CD4-positive, alpha-beta T cell treated with Interleukin-2 at 100 ng/mL for 4 hours (primary cell): ENCODE measurements at places on chromosomes 2 and 18.

- DNase-seq = peak; percentile 58
These were observed 10.1 kb downstream of the SRSF7 start for GRCh38 chr2:38740851-38741731.

GRCh38 chr2:127661949-127662510, 13.3 kb downstream of the LIMS2 start:
- DNase-seq = no peak

DNA sequence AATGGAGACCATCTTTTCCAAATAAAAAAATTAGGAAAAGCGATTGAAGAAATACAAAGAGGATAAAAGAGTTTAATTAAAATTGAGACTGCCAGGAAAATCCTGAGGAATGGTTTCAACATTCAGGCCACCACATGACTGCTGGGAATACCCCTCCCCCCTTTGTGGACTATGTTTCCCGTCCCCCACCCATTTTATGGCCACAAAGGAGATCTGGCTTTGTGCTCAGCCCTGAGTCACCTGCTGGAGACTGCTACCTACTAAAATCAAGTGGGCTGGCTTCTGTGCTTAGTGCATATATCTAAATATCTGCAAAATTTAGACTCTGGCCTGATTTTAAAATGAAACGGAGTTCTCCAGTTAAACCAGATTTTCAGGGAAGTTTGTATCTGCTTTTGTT, 10.1 kb downstream of the RND3 start:
- no peak for DNase-seq

DNA sequence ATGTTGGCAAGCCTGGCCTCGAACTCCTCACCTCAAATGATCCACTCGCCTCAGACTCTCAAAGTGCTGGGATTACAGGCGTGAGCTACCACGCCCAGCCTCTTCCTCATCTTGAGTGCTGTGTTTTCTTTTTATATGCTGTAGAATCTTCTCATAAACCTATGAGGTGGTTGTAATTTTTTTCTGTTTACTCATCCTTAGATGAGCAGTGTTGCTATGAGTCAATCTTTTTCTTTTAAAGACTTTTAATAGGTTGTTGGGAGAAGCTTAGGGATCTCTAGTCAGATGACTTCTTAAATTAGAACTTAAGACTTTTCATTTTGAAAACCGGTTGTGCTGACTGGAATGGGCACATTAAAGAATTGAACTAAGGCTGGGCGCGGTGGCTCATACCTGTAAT, 8.7 kb upstream of the AAK1 start:
- no peak for DNase-seq

GRCh38 chr2:21438949-21439348, 315.2 kb downstream of the TDRD15 start:
- no peak for DNase-seq

DNA sequence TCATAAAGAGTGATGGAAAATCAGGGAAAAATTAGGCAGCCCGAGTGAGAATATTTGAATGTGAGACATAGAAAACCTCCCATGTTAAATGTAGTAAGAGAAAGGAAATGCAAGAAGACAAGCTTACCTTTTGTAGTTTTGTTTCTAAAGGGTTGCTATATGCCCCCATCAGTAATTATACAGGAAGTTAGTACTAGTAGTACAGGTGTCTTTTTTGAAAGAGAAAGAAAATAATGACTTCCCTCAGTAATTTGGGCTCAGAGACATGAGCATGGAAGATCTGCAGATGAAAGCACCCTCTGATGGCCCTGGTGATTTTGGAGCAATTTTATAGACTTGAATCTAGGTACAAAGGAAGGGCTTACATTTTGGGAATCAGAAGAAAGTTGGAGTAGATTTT, 80.8 kb downstream of the RHBDD1 start:
- DNase-seq = no peak

DNA sequence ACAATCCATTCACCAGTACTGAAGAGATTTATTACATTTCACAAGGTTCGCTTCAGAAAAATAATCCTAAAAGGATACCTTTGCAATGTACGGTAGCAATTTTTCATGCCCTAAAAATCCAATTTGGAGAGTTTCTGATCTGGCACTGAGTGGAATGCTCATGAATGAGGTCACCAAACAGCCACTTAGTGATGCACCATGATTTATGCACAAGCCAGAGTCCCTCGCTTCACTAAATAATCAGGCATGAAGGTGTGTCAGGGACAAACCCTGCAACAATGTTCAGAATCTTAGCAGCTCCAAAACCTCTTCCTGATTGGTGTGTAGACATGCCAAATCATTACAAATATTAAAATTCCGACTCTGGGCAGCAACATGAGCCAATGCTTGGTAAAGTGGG, 221.1 kb downstream of the CNTNAP5 start:
- no peak for DNase-seq

- no peak for DNase-seq
These were observed 165.3 kb downstream of the LCLAT1 start for GRCh38 chr2:30612371-30612770.

- DNase-seq = no peak
These were observed 181.4 kb downstream of the OSR1 start for GRCh38 chr2:19176977-19177376.

- DNase-seq = no peak
These were observed 77.7 kb downstream of the MEIS1 start for GRCh38 chr2:66512626-66513025.

DNA sequence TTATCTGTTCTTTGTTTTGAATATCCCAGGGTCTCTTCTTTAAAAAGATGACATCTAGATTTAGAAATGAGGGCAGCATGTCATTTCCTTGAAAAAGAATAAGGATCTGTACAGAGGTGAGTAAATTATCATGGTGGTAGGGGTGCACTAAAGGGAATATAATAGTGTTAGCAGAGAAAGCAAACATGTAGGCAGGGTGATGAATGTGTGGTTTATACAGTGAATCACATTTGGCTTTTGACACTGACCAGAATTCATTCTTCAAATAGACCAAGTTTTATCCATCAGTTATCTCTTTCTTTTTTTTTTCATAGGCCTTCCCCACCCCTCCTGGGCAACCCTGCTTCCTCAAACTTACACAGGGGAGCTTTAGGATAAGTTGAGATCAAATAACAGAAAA, 184.5 kb upstream of the LRP1B start:
- no peak for DNase-seq

- no peak for DNase-seq
These were observed 54.0 kb upstream of the SPATS2L start for GRCh38 chr2:200252265-200253067.

GRCh38 chr2:15355386-15355785, 205.7 kb downstream of the NBAS start:
- no peak for DNase-seq

DNA sequence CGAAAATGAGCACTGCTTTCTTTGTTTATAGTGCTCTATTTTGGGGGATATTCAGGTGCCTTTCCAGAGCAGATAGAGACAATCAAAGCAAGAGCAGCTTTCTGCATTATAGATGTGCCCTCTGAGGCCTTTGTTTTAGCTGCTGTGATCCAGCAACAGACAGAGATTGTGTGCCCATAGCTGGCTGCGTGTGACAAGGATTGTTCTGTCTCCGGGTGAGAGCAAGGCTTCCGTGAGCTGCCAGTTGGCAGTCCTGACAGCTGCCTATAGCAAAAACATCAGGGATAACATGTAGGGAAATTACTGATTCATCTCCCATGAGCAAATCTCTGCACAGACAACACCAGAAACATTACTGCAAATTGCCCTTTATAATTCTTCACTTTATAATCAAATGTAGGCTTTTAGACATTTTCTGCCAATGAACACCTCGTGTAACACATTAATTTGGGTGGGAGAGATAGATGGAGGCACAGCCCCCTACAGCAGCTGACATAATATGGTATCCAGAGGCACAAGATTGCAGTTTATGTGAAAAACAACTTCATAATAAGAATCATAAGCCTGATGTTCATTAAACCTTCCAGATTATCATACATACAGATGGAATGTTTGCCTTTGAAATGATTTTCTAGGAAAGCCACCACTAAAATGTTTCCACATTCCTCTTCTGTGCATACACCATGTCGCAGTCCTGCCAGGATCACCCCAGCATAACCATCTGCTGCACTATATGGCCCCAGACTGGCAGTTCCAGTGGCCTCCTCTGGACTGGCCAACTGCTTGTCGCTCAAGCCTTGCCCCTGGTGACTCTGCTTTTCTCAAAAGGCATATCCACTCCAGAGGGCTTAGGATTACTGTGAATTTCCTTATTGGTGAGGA, 131.2 kb downstream of the TRIB2 start:
- no peak for DNase-seq

DNA sequence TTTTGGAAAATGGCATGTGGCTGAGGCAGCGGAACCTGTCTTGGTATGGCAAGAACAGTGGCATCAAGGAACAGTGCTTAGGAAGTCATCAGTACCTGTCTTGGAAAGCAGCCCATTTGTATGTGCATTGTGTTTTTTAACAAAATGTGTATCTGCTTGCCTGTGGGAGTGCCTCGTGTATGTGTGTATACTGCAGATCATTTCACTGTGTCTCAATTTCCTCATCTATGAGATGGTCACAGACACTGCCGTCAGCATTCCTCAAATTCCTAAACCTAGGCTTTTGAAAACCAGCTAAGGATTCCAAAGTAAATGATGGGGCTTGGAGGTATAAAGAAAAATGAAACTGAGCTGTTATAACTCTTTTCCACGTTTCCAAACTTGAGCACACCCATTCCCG, 441.3 kb downstream of the RND3 start:
- no peak for DNase-seq

DNA sequence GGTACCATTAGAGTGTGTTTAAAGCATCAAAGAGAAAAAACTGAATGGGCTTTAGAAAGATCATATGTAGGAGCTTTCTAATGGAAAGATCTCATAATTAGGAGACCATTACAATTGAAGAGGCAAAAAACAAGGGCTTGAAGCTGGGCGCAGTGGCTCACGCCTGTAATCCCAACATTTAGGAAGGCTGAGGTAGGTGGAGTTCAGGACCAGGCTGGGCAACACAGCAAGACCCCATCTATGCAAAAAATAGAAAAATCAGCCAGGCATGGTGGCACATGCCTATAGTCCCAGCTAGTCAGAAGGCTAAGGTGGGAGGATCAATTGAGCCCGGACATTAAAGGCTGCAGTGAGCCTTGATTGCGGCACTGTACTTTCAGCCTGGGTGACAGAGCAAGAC, 59.0 kb downstream of the PIAS2 start:
- DNase-seq = no peak

GRCh38 chr2:223786236-223786635, 51.1 kb downstream of the AP1S3 start:
- DNase-seq = no peak

DNA sequence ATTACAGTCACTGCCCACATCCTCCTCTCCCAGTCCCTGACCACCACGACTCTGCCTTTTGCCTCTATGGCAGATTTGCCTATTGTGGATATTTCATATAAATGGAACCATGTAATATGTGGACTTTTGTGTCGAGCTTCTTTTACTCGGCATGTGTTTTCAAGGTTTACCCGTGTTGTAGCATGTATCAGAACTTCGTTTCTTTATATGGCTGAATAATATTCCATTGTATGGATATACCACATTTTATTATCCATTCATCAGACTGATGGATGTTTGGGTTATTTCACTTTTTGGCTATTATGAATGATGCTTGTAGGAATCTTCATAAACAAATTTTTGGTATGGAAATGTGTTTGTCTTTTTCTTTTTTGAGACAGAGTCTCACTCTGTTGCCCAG, 24.2 kb upstream of the E2F6 start:
- no peak for DNase-seq

DNA sequence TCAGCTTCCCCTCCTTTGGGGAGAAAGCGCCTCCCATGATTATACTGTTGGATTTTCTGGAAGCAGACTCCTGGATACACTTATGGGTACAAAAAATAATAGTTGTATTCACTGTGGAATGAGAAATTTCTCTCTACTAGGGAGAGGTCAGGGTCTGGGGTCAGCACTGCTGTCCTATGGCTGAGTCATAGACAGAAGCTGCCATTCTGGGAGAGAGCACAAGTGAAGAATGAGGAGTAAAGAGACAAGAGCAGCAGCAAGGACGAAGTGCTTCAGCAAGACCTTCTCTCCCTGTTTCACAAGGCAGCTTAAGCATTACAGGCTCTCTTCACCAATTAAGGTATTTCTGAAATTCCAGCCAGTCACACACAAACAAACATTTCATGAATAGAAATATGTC, 10.1 kb upstream of the UNC80 start:
- no peak for DNase-seq

DNA sequence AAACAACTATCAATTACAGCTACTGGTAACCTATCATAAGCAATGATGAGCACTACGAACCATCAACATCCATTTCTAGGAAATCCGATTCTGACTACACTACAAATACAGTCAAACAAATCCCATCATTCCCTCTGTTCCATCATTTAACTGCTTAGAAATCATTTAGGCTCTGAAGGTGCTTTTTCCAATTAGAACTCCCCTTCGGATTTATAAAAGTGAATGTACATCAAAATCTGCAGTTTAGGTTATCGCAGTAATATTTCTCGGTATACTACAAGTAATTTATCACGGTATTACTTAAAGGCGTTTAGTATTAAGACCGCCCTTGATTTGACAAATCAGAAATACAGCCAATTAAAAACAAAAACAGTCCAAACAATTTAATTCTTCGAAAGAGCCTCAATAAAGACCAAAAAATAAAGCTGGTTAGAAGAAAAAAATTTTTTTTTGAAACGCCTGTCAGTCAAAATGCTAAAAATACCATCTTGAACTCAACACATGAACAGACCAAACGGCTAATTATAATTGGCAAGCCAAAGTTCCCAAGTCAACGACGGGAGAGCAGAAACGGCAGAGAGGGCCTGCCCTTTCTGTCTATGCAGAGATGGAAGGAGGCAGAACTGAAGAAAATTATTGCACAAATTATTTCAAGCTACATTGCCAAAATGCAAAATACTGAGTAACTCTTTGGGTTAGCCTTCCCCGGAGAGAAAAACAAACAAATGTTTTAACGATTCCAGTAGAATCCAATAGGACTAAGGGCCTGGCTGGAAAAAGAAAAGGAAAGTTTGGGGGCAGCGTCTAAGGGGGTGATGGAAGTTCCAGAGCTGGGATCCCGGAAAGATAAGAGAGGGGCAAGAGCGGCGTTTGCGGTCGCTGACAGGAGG, 1.2 kb downstream of the VPS54 start:
- DNase-seq = no peak

GRCh38 chr2:119369845-119370244, 3.1 kb downstream of the DBI start:
- no peak for DNase-seq

DNA sequence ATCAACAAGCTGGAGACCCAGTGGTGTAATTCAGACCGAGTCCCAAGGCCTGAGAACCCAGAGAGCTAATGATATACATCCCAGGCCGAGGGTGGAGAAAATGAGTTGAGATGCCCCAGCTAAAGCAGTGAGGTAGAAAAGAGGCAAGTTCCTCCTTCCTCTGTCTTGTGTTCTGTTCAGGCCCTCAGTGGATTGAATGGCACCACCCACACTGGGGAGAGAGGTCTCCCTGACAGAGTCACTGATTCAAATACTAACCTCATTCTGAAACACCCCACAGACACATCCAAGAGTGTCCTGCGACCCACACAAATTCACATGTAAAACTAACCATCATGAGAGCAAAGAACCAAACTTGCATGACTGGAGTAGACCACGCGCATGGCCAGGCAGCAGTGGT, 215.3 kb downstream of the ANAPC1 start:
- DNase-seq = no peak

GRCh38 chr2:232592772-232593395, 40.5 kb upstream of the EFHD1 start:
- DNase-seq = no peak
